Activated CD4-positive, alpha-beta T cell treated with anti-CD3 and anti-CD28 coated beads, Interleukin-2, amount 50 U/mL, for 4 hours (primary cell): ENCODE measurements at places on chromosomes 12 and 14.

DNA sequence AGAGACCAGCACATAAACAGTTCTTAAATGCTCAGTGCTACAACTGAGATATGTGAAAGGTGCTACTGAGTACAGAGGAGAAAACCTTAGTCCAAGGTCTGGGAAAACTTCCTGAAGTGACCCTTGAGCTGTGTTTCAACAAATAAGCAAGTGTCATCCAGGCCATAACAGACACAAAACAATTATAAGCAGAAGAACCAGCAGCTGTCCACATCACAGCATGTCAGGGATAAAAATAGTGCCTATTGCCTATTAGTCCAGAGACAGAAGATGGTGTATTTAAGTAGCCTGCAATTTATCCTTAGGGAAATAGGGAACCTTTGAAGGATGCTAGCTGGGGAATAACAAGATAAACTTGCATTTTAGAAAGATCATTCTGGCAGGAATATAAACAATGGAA is 237.8 kb downstream of the SPTSSA start:
- DNase-seq, result no peak

DNA sequence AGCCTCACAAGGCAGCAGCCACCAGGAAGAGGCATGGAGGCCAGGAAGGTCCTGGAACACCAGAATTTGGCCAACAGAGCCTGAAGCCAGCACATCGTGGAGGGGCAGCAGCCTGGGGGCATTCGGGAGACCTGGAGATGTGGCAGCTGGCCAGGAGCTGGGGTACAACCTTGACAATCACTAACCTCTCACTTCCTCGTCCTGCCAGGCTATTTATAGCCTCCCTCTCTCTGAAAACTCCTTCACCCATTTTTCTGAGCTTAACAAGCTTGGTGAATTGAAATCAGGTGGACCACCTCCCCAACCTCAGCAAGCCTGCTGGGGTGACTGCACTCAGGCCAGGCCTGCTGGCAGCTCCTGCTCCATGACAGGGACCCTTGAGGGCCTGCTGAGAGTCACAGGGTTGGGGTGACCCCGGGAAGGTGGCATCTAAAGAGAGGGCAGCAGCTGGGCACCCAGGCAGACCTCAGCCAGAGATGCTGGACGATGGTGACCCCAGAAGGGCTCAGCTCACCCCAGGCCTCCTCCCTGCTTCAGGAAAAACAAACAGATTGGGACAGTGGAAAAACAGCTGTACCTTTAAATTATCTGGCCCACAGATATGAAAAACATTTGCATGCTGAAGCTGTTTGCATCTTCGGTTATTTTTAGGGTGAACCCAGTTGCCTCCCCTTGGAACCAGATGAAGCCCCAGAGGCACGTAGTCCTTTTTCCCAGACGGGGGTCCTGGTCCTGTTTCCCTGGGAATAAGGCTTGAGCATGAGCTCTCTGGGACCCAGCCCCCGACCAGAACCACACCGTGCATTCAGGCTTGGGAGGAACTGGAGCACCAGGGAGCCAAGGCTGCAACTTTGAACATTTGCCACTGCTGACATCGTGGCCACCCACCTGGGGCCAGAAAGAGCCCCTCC is 67.0 kb downstream of the PITPNM2 start:
- no peak for DNase-seq

DNA sequence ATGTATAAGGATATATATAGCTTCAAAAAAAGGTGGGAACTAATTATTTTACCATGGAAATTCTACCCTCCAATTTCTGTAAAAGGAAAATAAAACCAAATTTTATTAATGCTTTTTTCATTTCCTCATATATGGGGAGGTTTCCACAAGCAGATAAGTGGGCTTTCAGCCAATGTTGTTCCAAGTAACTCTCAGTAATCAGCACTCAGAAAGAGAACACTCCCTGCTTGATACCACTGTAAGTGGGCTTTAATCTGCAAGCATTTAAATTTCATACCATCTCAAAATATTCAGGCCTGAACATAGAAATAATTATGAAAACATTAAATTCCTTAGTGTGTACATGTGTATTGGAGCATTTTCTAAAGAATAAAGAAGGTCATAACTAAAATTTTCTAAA is 827.6 kb downstream of the C12orf50 start:
- DNase-seq, result no peak

DNA sequence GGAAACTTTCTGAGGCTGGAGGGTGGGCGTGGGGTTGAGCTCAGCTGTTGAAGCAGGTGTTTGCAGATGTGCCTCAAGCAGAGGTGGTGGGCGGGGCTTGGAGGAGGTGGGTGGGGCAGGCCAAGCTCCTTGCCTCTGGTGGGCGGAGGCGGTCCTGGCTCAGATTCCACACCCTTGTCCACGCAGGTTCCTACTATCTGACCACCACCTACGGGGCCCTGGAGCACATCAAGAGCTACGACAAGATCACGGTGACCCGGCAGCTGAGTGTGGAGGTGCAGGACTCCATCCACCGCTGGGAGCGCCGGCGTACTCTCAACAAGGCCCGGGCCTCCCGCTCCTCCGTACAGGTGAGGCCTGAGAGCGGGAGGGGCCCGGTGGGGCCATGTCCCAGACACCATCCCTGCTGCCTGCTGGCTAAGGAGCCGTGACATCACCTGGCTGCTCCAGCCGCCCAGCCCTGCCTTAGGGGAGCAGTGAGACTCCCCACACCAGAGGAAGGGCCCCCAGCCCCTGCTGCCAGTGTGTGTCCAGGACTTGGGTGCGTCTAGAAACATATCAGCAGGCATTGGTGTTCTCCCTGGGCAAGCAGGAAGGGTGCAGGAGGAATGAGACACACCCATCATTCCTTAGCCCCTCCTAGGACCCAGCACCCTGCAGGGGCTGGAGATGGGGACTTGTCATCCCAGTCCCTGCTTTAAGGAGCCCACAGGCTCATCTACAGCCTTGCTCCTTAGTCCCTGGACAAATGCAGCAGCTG is 63.4 kb downstream of the LGMN start:
- DNase-seq, result no peak

GRCh38 chr12:33116284-33116683 is 219.7 kb upstream of the PKP2 start:
- no peak for DNase-seq

GRCh38 chr12:26919216-26919555 is 18.6 kb downstream of the INTS13 start:
- DNase-seq, result no peak

GRCh38 chr12:130153803-130154202 is 8.5 kb upstream of the FZD10 start:
- no peak for DNase-seq

DNA sequence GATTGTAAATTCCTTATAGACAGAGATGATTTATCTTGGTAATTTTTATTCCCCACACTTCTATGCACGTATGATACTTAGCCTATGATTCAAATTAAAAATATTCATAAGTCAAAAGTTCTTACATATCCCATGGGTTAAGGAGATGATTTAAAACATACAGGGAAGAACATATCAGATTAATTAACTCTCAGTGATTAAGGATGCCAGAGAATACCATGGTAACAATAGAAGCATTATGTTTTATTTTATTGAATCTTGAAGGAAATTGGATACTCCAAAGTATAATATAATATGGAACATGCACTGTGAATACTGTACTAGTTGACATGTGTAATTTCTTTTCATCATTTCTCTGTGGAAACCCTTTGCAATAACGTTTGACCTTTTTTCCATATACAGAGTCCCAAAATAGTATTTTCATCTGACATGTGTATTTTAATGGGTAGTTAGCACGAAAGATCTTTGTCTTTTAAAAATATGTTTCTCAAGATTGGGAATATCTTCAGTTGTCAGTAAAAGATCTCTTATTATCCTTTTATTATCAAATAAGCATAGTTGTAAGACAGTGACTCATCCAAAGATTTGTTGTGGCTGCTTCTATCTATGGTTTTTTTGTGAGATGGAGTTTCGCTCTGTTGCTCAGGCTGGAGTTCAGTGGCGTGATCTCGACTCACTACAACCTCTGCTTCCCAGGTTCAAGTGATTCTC is 166.7 kb downstream of the RAD51B start:
- DNase-seq, result no peak

- no peak for DNase-seq
These were observed 67.2 kb downstream of the AEBP2 start for GRCh38 chr12:19506497-19506896.
